ENCODE measurements at places on chromosomes 3 and 15.

DNA sequence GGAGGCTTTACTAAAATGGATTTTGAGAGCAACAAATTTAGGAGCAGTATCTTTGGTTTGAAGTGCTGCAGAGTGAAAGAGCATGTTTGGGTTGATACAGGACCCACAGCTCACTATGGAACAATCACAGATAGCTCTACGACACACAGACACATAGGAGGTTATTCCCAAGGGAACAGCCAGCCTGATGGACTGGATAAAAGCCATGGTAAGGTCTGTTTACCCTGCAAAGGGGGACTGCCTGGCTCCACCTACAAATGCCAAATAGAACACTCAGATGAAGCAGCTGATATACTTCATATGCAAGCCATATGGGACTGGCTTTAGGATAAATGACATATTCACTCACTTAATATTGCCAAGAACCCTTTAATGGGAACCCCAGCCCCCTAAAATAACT lies 75.4 kb downstream of the CDC25A start:
- DNase-seq = no peak

- no peak for DNase-seq
Observed at GRCh38 chr15:62742409-62743171, 300.0 kb upstream of the TPM1 start.

DNA sequence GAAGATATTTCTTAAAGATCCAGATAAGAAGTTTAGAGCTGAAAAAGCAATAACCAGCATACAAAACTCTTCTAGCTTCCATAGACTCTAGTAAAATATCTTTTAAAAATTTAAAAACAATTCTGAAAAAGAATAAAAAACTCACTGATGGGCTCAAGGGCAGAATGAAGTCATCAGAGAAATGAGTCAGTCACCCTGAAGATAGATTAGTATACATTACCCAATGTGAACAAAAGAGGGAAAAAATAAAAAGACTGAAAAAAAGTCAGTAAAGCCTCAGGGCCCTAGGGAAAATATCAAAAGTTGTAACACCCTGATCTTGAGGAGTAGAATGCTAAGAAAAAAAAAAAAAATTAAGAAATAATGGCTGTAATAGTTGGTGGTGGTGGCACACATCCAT lies 11.4 kb downstream of the DET1 start:
- no peak for DNase-seq

DNA sequence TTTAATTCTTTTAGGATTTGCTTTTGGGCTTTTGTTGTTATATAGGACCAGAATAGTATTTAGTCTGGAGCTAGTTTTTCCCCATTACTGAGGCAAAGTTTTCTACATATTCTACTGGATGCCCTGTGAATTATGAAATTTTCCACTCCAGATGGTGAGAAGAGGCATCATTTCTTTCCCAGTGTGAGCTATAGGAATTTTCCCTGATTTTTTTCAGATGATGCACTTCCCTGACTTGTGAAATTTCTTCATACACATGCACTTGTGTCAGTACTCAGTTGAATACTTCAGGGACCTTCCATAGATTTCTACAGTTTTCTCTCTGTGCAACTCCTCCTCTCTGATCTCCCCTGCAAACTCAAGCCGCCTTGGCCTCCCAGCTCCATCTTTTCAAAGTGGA lies 73.7 kb upstream of the SLCO2A1 start:
- no peak for DNase-seq

GRCh38 chr3:129378949-129379348 lies 49.5 kb downstream of the EFCAB12 start:
- DNase-seq = no peak

DNA sequence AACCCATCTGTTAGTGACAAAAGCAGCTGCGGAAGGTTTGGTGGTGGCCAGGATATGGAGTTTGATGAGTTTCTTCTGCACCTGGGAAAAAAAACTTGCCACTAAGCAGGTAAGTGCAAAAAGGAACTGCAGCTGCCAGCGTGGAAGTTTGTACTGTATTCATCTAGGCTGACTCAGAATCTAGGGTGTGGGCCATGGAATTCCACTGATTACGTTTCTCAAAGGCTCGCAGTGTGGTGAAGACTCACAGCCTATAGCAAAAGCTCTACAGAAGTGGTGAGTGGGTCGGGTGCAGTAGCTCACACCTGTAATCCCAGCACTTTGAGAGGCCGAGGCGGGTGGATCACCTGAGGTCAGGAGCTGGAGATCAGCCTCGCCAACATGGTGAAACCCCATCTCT lies 334.6 kb upstream of the GRM7 start:
- DNase-seq = no peak

DNA sequence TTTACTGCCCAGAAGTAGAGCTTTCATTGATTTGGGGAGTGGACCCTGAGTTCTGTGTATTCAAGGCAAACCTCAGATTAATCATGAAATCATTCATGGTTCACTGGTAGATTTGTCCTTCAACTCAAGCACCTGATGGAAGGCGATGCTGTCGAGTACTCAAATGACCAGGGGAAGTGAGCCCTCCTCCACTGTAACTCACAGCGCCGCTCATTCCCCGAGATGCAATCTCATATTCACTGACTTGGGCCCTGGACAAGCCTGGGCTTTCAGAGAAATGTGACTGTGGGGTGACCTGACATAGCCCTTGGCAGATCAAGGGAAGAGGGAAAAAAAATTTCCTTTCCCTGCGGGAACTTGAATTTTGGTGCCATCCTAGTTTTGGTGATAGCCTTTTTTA lies 156.7 kb upstream of the BHLHE40 start:
- no peak for DNase-seq

DNA sequence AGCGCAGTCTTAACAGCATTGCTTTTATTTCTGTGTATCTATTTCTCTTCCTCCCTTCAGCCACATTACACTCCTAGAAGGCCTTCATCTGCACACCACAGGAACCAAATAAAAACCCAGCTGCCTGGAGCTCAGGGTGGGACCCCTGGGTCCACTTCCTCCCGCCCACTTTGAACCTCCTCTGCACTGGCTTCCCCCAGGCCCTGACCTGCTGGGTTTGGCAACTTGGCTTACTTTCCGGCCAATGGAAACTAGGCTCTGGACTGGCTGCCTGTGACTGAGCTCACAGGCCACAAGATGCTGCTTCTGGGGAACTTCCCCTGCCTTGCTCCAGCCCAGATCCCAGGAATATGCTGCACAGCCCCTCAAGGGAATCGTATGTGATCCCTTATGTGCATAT lies 89.8 kb downstream of the SEMA5B start:
- no peak for DNase-seq

- no peak for DNase-seq
Observed at GRCh38 chr3:117010318-117010717, 300.7 kb downstream of the TUSC7 start.

- no peak for DNase-seq
Observed at GRCh38 chr3:197260491-197261163, 37.8 kb downstream of the DLG1 start.

DNA sequence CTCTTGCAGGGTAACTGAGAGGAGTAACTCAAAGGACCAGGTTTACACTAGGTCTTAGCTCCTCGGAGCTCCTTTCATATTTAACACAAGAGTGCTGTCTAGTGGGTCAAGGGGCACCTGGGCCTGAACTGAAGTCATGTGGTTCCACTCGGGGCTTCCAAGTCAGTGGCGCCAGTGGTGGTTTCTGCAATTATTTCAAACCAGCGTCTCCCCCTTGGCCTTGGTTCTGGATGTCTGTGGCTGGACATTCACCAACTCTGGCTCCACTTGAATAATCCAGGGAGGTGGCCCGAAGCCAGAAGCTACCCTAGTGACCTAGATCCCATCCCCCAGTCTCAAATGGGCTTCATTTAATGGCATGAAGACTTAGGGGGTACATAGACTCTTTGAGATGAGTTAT lies 144.3 kb upstream of the ADAMTS9 start:
- DNase-seq = no peak

DNA sequence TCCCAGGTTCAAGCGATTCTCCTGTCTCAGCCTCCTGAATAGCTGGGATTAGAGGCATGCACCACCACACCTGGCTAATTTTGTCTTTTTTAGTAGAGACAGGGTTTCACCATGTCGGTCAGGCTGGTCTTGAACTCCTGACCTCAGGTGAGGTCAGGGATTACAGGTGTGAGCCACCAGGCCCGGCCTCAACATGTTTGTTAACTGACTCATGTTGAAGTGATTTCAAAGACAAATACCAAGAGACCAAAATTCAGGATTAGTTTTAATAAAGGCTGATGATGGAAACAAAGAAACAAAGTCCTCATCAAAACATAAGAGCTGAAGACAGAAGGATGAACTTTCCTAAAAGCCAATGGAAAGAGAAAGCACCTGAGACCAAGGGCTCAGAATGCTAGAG lies 36.5 kb downstream of the SLC12A6 start:
- no peak for DNase-seq

DNA sequence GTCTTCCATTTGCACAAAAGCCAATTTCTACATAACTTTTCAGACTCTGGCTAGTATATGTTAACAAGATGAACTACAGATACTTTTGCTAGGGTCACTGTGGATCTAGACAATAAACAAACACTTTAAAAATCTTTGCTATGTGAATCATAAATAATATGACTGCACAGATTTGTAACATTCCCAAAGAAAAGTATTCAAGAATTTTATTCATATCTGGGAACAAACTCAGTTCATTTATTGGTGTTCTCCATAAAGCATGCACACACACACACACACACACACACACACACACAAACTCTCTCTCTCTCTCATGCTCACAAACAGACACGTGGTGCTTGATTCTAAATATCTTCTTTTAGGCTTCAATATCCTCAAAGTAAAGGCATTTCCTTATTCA lies 18.8 kb upstream of the THRB start:
- no peak for DNase-seq

DNA sequence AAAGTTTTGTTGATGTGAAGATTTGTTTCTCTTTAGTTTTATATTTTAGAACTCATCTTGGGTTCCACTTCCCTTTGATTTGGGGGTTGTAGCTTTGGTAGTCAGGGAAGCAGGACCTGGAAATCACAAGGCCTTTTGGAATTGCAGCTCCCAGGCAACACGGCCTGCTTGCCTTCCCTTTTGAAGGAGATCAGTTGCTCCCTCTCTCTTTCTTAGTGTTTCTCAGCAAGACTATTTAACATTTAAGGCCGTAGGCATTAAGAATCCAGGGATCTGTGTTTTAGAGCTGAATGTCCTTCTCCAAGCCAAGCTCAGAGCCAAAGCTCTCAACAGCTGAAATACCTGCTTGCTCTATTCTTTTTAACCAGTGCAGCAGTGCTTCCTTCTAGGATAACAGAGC lies 310.3 kb downstream of the PTPRG start:
- DNase-seq = no peak

- no peak for DNase-seq
Observed at GRCh38 chr15:91214675-91215590, 114.9 kb downstream of the SV2B start.

GRCh38 chr15:66670762-66671580 lies 31.1 kb upstream of the SMAD6 start:
- DNase-seq = no peak

- no peak for DNase-seq
Observed at GRCh38 chr3:128282380-128283196, 129.3 kb downstream of the EEFSEC start.

DNA sequence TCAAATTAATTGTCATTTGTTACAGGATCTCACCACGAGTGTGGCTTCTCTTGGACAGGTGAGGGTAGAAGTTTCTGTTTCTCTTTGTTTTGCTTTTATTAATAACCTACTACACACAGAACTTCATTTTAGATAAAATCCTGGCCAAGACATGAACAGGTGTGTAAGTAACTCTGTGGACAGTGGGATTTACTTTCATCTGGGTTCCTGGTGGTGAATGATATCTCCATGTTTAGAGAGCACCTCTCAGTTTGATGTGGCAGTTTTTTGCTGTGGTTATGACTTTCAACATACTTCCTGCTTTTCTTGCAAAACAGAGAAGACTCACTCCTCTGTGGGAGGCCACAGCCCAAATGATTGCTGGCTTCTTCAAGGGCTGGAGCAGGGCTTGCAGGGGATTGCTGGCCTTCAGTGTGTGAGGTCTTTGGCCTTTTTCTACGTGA lies 71.1 kb upstream of the XCR1 start:
- peak; percentile 11 for DNase-seq

All from activated T-helper 1 cell treated with Interleukin-2 at 50 U/mL for 16 hours (primary cell).